ENCODE measurements at places on chromosomes 2 and 18.
A peak's percentile ranks its signal among the peaks of the same experiment; 100 is the strongest.

GRCh38 chr2:171564463-171564862, 42.2 kb downstream of the CYBRD1 start:
- H3K4me3 ChIP-seq: no peak overlapping the region
- no peaks in the 10 kb centered on the region for H3K36me3 ChIP-seq
- DNase-seq: no peak
- no peaks in the 10 kb centered on the region for H3K4me1 ChIP-seq

DNA sequence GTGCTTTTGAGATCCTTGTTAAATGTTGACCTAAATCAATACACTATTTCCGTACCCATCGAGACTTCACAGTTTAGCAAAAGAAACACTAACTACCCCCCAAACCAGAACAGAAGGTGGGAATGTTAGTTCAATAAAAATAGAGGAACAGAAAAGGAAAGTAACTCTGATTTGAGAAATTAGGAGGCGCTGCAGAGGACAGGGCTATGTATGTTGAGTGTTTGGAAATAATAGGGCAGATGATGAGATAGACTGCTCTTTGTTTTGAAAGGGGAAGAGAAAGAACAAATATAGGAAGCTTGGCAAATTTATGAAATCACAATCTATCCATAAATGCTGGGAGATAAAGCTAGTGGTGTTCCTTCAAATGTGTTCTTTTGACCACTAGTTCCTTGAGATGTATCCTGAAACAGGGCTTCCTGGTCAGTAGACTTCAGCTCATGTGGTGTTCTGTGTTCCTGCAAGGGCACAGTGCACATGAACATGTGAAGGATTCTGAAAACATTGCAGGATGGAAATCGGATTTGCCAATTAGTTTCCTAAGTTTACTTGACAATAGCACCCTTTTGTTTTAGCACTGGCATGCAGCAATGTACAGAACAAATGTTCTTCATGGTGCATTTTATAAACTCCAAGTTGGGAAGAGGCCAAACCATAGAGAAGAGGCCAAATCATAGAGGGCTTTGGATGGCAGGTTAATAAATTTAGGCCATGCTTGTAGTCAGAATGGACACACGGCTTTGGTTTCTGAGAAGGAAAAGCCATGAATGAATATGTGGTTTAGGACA, 39.8 kb downstream of the RHBDD1 start:
- no peak overlapping the region for H3K27ac ChIP-seq
- H3K4me3 ChIP-seq: no peak overlapping the region
- no peaks in the 10 kb centered on the region for H3K27me3 ChIP-seq
- DNase-seq: no peak
- H3K36me3 ChIP-seq: no peaks in the 10 kb centered on the region
- H3K4me1 ChIP-seq: no peaks in the 10 kb centered on the region

DNA sequence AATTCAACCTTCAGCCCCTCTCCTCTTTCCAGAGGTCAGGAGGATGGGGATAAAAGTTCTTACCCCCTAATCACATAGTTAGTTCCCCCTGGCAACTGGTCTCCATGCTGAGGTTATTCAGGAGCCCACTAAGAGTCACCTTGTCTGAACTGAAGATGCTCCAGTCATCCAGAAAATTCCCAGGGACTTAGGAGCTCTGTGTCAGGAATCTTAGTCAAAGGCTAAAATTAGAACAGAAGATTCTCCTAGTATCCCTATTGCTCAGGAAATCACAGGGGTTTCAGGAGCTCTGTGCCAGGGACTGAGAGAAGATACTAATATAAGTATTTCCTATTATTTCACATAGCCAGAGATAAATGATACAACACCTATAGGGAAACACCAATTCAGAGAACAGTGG, 37.3 kb upstream of the LONRF2 start:
- H3K4me3 ChIP-seq: no peak overlapping the region
- no peak for DNase-seq
- H3K36me3 ChIP-seq: no peaks in the 10 kb centered on the region
- no peaks in the 10 kb centered on the region for H3K4me1 ChIP-seq
- no peaks in the 10 kb centered on the region for H3K27me3 ChIP-seq

DNA sequence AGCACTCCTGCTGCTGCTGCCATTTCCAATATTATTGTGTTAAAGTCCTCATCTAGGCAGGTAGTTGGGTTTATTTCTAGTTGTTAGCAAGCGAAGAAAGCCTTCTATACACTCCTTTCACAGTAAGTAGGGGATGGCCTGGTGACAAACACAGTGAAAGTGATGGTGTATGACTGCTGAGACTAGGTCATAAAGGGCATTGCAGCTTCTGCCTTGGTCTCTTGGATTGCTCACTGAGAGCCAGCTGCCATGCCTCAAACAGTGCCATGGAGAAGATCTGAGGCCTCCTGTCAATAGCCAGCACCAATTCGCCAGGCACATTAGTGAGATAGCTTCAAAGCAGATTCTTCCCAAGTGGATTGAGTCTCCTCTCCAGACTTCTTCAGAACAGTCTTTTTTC, 27.6 kb upstream of the MSTN start:
- DNase-seq: no peak
- H3K27ac ChIP-seq: no peak overlapping the region
- no peaks in the 10 kb centered on the region for H3K36me3 ChIP-seq
- H3K4me1 ChIP-seq: peaks cover 14% of the 10 kb centered on the region

DNA sequence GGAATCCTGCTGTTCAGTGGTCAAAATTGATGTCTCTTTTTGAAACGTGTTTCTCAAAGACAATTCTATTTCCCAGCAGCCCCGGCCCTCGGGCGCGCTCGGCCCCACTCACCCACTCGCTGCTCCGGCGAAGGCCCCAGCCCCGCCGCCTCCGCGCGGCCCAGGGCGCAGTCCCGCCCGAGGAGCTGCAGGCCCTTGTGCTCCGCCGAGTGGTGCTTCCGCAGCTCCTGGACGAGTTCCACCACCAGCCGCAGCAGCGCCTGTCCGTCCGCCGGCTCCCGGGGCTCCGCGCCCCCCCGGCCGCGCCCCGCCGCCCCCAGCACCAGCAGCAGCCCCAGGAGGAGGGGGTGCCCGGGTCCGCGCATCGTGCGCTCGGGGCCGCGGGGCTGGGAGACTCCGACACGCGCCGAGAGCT, 413 bp downstream of the ALKAL2 start:
- H3K36me3 ChIP-seq: no peaks in the 10 kb centered on the region
- peak overlapping the region; percentile 24 for H3K4me3 ChIP-seq
- peaks cover 84% of the 10 kb centered on the region for H3K27me3 ChIP-seq
- peaks cover 7% of the 10 kb centered on the region for H3K4me1 ChIP-seq
- no peak overlapping the region for H3K27ac ChIP-seq

DNA sequence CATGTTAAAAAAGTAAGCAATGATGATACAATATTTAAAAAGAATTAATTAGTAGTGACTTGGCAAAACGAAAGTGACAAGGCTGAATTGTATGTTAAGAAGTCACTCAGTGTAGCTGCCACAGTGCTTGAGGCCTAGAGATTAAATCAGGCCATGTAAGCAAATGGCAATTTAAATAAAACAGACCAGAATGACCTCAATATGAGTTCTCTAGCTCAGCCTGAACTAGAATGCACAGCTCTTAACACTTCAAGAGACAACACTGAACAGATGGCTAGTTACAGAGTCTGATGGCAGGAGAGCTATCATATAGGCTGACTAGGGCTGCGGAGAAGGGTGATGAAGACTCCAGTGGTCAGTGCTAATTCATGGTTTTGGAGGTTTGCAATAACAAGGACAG, 117.9 kb upstream of the ZBTB14 start:
- H3K27ac ChIP-seq: peak overlapping the region; percentile 81
- H3K4me1 ChIP-seq: peaks cover 21% of the 10 kb centered on the region
- H3K4me3 ChIP-seq: no peak overlapping the region
- peaks cover 9% of the 10 kb centered on the region for H3K36me3 ChIP-seq

- H3K36me3 ChIP-seq: no peaks in the 10 kb centered on the region
- H3K4me3 ChIP-seq: no peak overlapping the region
- no peaks in the 10 kb centered on the region for H3K4me1 ChIP-seq
These were observed 1.1 kb downstream of the NAT8 start for GRCh38 chr2:73640946-73641766.

DNA sequence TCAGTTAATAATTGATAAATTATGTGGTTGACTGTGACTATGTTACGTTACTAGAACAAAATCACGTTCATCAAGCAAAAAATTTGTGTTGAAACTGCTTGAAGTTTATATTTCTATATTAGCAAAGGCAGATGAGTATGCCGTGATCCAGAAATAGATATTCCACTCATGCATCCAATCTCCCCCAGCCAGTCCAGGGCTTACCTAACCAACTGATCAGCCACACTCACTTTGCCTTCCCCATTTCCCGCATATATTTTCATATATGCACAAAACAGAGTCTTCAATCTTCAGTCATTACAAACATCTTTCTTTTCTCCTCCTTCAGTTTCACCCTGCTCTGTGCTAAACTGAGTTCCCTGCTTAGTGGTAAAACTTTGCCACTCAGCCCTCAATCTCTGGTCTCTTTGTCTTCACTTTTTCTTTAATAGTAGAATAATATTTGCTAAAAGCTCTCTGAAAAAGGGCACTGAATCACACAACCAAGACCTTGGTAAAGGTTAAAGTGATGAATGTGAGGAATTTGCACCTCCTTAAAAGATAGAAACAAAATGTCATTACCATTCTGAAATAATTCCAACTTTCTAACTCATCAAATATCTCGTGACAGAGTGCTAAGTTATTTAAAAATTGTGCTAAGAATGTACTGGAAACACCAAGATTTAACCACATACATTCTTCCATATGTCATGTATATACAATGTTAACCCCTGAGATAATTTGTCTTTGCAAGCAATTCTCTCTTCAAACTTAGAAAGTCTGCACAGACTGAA, 893.2 kb upstream of the CRIM1 start:
- no peaks in the 10 kb centered on the region for H3K4me1 ChIP-seq
- no peak overlapping the region for H3K4me3 ChIP-seq
- no peak for DNase-seq
- no peaks in the 10 kb centered on the region for H3K36me3 ChIP-seq

DNA sequence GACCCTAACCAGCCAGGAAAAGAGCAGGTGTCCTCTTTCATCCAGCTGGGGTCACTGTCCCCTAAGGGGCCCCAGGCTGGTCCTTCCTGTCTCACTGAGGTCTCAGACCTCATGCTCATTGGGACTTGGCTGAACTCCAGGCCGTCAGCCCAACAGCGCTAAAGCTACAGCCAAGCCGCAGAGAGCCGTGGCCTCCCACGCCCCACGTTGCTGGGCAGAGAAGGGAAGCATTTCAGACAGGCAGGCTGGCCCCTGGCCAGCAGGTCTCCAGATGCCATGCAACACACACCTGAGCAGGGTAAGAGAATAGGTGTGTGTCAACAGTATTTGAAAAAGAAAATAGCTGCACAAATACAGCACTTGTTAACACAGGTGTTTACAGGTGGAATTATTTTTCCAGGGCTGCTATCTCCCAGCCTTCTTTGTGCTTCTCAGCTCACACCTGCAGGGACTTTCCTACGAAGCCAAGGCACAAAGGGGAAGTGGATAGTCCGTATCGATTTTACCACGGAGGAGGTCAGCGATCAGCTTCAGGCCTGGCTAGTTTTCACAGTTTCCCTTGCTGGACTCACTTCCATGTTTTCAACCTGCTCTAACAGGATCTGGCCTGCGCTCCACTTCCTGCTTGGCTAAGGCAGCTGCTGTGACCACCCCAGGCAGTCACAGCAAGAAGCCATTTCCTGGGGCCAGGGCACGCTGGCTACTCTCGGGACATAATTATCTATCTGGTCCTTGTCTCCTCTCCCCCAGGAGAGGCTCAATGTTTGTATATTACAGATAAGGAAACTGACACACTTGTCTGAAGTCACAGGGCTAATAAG, 156.1 kb upstream of the ID2 start:
- H3K27me3 ChIP-seq: no peaks in the 10 kb centered on the region
- no peaks in the 10 kb centered on the region for H3K36me3 ChIP-seq
- no peak overlapping the region for H3K4me3 ChIP-seq

- no peaks in the 10 kb centered on the region for H3K27me3 ChIP-seq
- H3K4me1 ChIP-seq: peaks cover 4% of the 10 kb centered on the region
- H3K36me3 ChIP-seq: no peaks in the 10 kb centered on the region
- no peak overlapping the region for H3K4me3 ChIP-seq
- no peak overlapping the region for H3K27ac ChIP-seq
- DNase-seq: peak; percentile 73
These were observed 539.5 kb downstream of the NRXN1 start for GRCh38 chr2:50492477-50492851.

GRCh38 chr2:61045226-61045625, 20.4 kb upstream of the SANBR start:
- no peaks in the 10 kb centered on the region for H3K27me3 ChIP-seq
- H3K4me3 ChIP-seq: no peak overlapping the region
- DNase-seq: no peak
- H3K27ac ChIP-seq: no peak overlapping the region
- no peaks in the 10 kb centered on the region for H3K4me1 ChIP-seq
- peaks cover 36% of the 10 kb centered on the region for H3K36me3 ChIP-seq

- H3K27me3 ChIP-seq: no peaks in the 10 kb centered on the region
- no peaks in the 10 kb centered on the region for H3K36me3 ChIP-seq
- DNase-seq: no peak
- no peak overlapping the region for H3K4me3 ChIP-seq
- no peak overlapping the region for H3K27ac ChIP-seq
These were observed 10.9 kb downstream of the IMPA2 start for GRCh38 chr18:11992096-11992790.

DNA sequence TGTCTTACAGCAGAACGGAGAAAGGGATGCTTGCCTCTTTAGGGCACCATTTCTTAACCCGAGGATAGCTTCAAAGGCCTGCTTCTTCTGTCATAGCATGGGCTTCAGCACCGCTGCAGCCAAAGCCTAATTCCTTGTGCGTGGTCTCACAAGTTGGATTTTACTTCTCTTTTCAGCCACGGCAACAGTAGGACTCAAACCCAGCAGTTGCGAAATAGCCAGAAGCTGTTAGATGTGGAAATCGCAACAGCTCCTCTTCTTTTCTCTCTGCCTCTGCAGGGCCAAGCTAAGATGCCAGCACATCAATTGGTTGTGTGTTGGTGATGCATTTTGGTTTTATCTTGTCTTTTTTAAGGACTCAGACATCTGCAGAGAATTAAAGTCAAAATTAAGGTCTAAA, 3.1 kb downstream of the NRXN1 start:
- peaks cover 15% of the 10 kb centered on the region for H3K27me3 ChIP-seq
- no peak overlapping the region for H3K4me3 ChIP-seq
- H3K4me1 ChIP-seq: no peaks in the 10 kb centered on the region
- H3K27ac ChIP-seq: no peak overlapping the region
- peak; percentile 1 for DNase-seq
- no peaks in the 10 kb centered on the region for H3K36me3 ChIP-seq

DNA sequence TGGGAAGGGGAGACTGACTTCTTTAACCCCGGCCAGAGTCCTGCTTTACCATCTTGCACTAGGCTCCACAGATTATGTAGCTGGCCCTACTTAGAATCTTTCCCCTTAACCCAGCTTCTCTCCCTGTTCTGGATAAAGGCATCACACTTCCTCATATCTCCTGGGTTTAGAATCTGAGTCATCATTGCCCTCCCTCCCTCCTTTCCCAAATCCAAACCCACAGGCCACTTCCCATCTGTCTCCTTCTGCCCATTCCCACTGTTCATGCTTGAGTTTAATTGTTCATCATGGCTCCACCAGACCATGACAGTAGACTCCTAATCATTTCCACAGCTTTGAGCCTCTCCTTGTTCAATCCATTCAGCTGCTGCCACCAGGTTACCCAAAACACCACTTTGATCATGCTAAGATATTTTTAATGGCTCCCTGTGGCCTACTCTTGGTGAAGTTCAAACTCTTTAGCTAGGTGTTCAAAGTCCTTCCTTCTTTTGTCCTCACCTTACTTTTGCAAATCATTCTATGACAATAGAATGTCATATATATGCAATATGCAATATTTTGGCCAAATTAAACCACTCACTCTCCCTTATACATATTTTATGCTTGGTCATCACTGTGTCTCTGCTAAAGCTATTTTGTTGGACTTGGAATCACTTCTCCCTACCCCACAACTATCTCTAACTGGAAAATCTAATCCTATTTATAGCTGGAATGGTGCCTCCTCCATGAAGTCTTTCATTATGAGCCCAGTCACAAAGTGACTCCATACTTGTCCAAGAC, 5.5 kb downstream of the PDE11A start:
- no peaks in the 10 kb centered on the region for H3K4me1 ChIP-seq
- DNase-seq: no peak
- no peaks in the 10 kb centered on the region for H3K36me3 ChIP-seq

All from cardiac muscle cell (in vitro differentiated cells and primary cell).